ENCODE measurements at places on chromosomes 3 and 15. TPM values are rescaled to one million over a fixed set of nuclear protein-coding genes. Genes with fewer than 3 reads are reported as not detected.

ARHGEF3 gene
- total RNA-seq, result 17.4 TPM

NEK10 gene
- not detected for total RNA-seq

ISL2 gene
- total RNA-seq, result 2.0 TPM

TTLL13 gene
- total RNA-seq, result not detected

DNA sequence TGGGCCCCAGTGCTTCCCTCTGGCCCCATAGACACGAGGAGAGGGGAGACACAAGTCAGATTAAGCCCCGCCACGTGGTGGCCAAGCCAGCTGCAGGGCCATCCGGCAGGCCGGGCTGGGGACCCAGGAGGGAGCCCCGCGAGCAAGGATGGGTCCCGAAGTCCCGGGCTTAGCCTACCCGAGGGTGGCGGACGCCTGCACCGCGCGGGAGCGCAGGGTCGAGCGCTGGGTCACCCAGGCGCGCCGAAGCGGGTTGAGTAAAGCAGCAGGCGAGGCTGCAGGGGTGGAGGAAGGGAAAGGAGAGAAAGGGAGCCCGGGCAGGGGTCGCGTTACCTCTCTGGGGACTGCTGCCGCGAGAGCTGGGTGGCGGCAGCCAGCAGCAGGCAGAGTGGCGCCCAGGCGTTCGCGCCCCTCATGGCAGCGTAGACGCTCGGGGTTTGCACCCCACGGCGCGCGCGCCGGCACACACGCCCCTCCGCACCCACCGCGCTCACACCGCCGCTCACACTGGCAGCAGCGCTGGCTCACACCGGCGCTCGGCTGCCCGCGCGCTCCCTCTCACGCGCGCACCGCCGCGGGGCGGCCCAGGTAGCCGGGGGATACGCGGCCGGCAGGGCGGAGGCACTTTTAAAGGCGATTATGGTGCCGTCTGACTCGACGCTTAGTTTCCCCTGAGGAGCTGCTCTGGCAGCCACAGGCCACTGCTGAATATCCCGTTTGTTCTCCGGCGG is at the start of gene PCOLCE2:
Gene PCOLCE2 (minus strand): TSS at position 603 of the 731 bp plus-strand sequence. CDS start 187 bp downstream, at position 416.
- peak within 1 kb of the TSS; percentile 57 for H3K4me3 ChIP-seq
- H3K27ac ChIP-seq, result peak within 1 kb of the TSS; percentile 60
- DNase-seq, result no peak
- no peaks in the 10 kb centered on the region for H3K27me3 ChIP-seq
- H3K36me3 ChIP-seq, result no peaks in the 10 kb centered on the region
- peaks cover 23% of the 10 kb centered on the region for H3K4me1 ChIP-seq

DNA sequence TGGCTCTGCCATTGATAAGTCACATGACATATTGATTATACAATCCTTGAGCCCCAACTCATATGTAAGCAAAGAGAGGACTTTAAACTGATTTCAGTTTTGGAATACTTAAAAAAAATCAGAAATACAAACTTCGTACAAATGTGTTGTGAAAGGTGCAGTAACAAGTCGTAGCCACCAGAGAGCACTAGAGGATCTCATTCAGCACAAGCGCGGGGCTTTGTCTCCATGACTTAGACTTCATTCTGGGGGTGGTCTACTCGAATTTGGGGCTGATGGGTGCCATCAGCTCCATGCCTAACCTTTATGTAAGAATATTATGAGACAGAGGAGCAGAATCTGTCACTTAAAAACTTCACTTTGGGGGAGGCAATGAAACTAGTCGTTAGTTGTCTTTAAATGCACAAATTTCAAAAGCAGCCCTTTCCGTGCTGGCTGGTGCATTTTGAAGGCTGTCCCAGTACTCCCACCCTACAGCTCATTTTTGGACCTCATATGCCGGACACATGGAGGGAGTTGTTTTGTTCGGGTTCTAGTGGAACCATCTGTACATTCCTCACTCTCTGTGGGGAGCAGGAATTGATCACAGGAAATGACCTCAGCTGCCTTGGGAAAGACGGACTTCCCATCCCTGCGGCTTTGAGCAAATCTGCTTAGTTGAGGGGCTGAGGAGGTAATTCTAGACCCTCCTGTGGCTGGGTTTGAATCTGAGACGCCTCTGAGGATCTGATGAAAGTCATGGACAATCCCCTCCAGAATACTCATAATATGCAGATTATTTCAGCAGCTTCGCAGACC is 27.5 kb upstream of the MASP1 start:
- H3K36me3 ChIP-seq, result no peaks in the 10 kb centered on the region
- peak overlapping the region; percentile 41 for H3K4me3 ChIP-seq

Data from vagina (tissue), 2 donors.